Pancreas (tissue), 10 donors: ENCODE measurements at places on chromosomes 13 and 19. TPM values are rescaled to one million over a fixed set of nuclear protein-coding genes. Genes with fewer than 3 reads are reported as not detected.

Gene DENND1C
- total RNA-seq: 0.51 TPM

Gene PPM1N
- 0.32 TPM for total RNA-seq

Gene NAA16
- 46.9 TPM for total RNA-seq

Gene LILRB3
- total RNA-seq: 0.47 TPM

Gene ADPRHL1
- 4.3 TPM for total RNA-seq

Gene SHC2
- 130 TPM for total RNA-seq

Gene MBOAT7
- 26.3 TPM for total RNA-seq

Gene HTR2A
- not detected for total RNA-seq

Gene ENOX1
- 0.42 TPM for total RNA-seq

Gene LRRC63
- total RNA-seq: not detected

Gene ANGPTL4
- total RNA-seq: 82.8 TPM

DNA sequence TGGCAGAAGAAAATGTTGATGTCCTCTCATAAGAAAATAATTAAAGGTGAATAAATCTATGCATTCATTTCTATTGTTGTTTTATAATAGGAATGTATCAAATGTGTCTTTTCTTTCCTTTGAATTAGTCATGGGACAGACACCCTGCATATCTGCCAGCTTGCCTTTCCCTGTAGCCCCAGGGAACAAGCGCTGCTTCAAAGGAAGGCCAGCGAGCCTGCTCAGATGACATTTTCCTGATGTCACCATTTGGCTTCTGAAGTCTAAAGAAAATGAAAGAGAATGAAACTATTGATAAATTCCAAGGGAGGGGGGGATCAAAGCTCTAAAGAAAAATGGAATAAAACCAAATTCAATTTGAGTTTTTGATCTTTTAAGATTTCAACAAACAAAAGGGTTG is 574.8 kb downstream of the IRS2 start:
- no peak for DNase-seq

DNA sequence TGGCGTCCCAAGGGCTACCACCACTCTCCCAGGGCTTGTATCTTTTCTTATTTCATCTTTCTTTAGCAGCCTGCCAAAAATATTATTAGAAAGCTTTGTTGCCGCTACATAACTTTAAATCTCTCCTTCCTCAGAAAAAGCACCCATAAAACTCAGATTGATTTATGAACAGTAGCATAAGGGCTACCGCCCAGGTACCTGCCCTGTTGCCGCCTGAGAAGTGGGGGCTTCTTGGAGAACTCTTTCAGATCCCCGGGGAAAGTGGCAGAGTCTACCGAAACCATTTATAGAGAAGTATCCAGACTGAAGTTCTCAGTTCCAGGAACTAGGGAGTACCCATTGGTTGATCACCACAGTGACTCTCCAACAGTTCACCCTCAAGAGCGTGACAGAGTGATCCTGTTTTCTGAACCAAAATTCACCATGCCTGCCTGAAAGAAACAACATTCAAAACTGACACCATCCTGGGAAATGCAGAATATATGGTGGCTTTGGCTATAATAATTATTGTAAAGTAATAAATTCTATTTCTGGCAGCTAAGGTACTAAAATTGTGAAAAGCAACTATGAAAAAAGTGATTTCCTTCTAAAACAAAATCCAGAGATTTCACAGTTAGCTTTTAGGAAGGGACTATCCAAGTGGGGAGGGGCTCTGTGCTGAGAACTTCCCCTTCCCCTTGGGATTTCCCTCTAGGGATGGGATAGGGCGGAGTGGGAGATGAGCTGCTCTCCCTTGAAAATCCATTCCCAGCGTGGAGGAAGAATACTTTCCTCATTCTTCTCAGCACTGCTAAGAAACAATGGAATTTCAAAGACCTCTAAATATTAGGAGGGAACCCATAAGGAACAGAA is 877 bp upstream of the N4BP2L1 start:
- DNase-seq: no peak

DNA sequence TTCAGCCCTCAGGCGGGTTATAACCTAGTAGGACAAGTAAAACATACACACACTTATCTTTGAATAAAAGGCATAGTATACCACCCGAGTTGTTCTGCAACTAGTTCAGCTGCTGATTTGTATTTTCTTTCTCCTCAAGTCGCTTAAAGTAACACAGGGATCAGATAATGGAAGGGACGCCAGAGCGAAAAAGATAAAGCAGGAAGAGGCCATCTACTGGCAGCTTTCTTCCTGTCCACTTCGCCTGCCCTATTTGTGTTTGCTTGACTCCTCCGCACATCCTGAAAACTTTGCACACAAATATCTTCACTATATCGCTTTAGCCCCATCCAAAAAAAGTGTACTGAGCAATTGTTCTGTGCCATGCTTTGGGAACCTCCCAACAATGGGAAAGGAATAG is 238.0 kb upstream of the SOX21 start:
- DNase-seq: no peak

GRCh38 chr19:6849876-6850275 is 37.5 kb upstream of the ADGRE1 start:
- DNase-seq: no peak

- DNase-seq: no peak
These were observed 26.4 kb upstream of the TPT1 start for GRCh38 chr13:45367358-45367757.

GRCh38 chr19:14786421-14786851 is 8.1 kb upstream of the ADGRE2 start:
- DNase-seq: no peak

- DNase-seq: peak; percentile 10
These were observed 77.8 kb downstream of the TUBGCP3 start for GRCh38 chr13:112510002-112510780.

DNA sequence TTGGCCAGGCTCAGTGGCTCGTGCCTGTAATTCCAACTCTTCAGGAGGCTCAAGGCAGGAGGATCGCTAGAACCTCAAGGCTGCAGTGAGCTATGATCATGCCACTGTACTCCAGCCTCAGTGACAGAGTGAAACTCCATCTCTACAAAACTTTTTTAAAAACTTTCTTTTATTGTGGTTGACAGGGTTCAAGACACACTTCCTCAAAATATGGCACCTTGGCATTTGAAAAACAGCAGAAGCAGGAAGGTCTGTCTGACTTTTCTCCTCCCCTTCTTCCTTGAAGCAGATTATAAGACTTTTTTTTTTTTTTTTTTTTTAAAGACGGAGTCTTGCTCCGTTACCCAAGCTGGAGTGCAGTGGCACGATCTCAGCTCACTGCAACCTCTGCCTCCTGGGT is 100.3 kb downstream of the TM9SF2 start:
- no peak for DNase-seq

DNA sequence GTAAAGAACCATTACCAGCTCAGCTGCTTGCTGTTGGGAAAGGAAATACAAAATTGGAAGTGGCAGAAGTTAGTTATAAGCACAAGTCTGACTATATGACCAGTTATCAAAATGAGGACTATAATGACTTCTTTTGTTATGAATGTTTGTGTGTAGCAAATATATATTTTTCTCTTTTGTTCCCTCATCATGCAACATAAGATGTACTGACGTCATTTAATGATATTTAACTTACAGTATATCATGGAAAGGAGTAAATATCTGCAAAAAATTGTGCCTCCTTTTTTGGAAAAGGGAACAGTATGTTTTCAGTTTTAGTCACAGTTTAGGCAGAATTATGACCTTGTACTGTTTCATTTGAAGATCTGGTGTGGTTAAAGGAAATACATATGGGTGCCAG is 356.3 kb upstream of the SLITRK5 start:
- DNase-seq: no peak

DNA sequence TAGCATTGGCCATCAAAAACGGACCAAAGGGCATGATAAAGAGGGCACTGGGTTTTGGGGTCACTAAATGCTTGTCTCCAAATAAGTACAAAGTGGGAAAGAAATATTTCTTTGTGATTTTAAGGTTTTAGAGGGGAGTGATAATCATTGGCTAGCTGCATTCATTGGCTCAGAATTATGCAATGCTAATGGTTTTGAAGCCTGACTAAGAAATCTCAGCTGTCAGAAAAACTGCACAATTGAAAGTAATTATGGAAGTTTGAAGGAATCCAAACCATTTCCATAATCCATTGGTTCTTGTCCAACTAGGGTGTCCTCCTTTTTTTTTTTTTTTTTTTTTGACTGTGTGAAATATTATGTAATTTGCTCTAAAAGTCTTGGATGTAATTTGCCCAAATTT is 88.2 kb upstream of the ARGLU1 start:
- DNase-seq: no peak

- no peak for DNase-seq
These were observed 10.0 kb downstream of the NMRK2 start for GRCh38 chr19:3942790-3943409.

DNA sequence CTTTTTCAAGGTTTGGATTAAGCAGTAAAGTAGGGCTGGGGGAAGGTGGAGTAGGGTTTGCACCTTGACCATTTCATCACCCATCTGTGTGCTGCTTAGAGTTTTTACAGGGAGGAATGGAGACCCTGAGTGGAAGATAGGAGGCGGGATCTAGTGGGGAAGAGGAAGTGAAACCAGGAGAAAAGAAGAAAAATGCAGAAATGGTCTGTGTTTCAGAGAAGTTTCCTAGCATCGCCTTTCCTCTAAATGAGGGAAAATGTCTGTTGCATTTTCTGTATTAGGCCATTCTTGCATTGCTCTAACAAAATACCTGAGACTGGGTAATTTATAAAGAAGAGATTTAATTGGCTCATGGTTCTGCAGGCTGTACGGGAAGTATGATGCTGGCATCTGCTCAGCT is 64.1 kb downstream of the TPT1 start:
- no peak for DNase-seq

GRCh38 chr13:103299079-103299478 is 232.9 kb upstream of the SLC10A2 start:
- no peak for DNase-seq

GRCh38 chr13:110419381-110419791 is 112.3 kb downstream of the COL4A2 start:
- DNase-seq: no peak
